ENCODE measurements at places on chromosomes 2 and 18. TPM values are rescaled to one million over a fixed set of nuclear protein-coding genes. Genes with fewer than 3 reads are reported as not detected.

The CRYBA2 gene
- not detected for total RNA-seq

The RAB6D gene
- total RNA-seq, result not detected

The CRYGD gene
- total RNA-seq, result not detected

The HOXD13 gene
- total RNA-seq, result not detected

Data from endothelial cell of coronary artery (primary cell).